ENCODE measurements at places on chromosomes 1 and 21.

GRCh38 chr1:231949277-231950091 lies 322.9 kb downstream of the DISC1 start:
- no peak for DNase-seq

- DNase-seq, result no peak
Measured at GRCh38 chr1:47371016-47371517, 37.5 kb downstream of the CMPK1 start.

DNA sequence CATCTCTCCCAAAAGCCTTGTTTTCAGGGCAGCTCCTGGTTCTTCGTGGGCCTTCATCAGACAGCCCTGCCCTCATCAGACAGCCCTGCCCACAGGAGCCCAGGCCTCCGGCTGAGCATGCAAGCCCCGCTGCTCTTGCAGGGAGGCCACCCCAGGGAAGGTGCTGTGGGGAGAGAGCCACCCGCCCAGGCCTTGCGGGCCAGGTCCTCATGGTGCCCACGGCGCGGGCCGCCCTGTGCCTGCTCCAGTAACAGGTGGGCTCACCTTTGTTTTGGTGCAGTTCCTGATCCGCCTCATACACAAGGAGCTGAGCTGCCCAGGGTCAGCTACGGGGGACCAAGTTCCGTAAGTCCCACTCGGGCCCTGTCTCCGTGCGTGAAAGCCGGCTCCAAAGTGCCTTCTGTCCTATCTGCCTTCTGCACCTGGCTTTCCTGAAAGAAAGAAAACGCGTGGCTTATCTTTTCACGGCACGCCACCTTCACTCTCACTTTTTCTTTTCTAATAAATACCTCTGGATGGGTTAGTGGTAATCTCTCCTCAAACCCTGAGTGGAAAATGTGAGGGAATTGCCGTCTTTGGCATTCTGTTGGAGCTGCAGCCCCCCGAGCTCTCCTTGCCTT lies 65.9 kb downstream of the SLC37A1 start:
- DNase-seq, result no peak

DNA sequence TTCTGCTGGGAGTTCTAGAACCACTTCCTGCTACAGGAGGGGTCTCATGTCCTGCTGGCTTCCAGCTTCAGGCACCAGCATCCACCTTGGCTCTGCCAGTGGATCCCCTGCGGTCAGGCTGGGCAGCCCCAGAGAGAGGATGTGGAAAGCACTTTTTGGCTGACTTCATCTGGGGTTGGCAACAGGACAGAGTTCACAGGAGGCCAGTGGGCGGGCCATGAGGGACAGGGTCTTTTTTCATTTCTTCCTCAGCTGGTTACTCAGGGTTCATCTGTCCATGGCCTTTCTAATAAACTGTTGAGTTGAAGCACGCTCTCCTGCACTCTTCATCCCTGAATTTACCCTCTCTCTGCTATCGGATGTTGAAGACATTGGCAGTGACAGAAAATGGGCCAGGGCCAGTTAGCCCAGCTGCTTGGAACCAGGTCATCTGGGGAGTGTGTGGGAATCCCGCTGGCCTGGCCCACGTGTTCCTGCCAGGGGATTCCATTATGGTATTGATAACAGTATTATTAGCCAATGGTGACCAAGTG lies 45.2 kb downstream of the RPS6KA1 start:
- no peak for DNase-seq

DNA sequence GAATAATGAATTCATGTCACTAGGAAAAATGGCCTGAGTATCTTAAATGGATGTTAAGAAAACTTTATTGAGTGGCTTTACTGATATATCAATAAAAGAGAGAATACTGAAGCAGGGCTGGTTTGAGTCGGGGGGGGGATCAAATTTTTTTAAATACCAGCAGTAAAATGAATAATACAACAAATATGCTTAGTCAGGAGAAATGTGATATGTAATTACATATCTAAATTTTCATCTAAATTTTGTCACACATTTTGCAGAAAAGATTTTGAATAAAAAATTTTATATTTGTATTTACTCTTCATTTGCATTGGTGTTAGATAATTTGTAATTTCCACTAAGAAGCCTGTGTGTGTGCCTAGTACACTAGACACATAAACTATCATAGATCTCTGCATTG lies 2300.2 kb downstream of the MRPL39 start:
- no peak for DNase-seq

DNA sequence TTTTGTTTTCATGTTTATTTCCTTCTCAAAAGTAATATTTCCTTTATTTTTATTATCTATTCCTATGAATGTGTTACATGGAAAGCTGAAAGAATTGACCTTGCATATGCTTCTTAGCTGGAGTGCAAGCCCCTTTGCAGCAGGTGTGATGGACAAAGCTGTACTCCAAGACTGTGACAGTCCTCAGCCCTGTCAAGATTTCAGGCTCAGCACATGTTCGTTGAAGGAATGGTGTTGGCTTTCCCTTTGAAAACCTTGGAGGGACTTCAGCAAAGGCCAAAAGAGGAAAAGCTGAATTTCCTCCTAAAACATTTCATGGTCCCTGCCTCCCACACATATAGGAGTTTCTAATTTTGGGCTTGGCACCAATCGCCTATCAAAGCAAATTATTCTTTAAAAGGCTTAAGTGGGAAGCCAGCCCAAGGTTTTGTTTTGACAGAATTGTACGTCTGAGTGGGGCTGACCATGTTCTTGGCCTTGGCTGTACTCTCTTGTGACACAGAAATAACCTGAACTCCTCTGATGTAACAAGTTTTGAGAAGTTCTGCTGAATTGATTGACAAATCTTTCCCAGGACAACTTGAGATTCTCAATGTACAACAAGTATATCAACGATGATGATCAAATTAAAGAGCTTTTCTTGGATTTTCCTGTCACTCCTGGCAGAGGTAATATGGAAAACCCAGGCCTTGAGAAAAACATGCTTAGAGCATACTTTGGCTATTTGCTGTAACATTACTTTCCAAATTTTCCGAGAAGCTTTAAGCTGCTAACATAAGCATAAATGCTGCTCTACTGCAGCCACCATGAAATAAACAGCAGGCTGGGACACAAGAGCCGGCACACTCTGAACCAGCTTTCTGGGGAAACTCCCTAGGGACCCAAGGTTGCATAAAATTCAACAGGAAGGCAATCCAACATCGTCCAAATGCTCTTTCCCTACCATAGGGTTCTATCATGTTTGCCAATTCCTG lies 135.7 kb upstream of the ZNF648 start:
- DNase-seq, result no peak

- DNase-seq, result no peak
Measured at GRCh38 chr1:25834894-25835293, 15.1 kb downstream of the MTFR1L start.

DNA sequence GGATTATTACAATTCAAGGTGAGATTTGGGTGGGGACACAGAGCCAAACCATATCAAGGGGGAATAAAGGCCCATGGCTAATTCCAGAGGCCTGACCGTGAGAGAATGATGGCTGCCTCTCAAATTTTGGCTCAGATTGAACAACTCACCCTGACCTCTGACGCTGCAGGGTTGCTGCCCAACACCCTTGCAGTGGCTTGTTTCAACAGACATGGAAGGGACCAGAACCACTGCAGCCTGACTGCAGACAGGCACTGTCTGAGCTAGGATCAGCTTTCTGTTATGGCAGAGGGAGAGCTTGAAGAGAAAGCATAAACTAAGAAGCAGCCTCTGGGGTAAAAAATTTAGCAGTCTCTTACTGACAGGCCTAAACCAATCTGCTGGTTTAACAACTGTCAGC lies 90.2 kb upstream of the GADD45A start:
- no peak for DNase-seq

GRCh38 chr21:46115441-46116188 lies 17.7 kb downstream of the COL6A2 start:
- DNase-seq, result peak; percentile 7

DNA sequence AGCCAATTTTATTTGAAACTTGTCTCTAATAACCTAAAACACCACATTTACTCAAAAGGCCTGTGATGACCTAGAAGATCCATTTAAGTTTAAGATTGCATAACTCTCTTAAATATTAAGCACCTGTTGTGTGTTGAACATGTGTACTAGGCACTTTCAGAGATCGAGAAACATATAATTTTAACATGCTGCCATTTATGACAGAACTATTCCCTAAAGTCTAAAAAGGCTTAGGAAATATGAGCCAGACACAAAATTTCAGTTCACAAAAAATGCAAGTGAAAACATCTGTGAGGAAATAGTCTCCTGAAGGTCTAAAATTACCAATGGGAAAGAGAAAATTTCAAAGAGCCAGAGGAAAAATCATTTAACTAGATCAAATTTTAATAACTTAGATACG lies 37.7 kb downstream of the CEP170 start:
- no peak for DNase-seq

DNA sequence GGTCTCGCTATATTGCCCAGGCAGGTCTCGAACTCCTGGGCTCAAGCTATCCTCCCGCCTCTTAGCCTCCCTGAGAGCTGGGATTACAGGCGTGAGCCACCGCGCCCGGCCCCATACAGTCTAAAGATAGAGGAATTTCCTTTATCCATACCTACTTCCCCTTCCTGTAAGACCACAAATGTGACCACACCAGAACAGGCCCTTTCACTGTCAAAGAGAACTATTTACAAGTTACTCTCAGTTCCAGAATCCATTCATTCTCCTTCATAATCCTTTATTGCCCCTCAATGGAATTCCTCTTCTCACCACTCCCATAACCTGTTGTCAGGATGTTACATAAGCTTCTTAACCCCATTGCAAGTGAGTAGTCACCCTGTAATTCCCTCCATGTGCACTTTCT lies 26.3 kb upstream of the SLC5A9 start:
- no peak for DNase-seq

DNA sequence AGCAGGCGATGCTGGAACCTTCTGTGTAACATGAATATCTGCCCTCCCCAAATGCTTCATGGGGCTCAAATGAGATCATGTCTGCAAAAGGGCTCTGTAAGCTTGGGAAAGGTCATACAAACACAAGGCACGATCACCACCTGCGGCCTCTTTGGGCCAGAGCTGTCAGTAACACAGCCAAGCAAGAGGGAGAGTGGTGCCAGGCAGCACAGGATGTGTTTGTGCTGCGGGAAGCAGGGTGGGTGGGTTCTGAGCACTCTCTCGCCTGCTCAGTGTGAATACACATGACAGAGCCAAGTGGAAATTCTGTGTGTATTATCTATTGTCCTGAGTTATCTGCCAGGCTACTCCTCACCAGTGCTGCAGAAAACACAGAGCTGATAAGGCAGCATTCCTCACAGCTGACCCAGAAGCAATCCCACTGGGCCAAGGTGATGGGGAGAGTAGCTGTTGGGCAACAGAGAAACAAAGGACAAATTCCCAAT lies 101.2 kb downstream of the LAMC2 start:
- no peak for DNase-seq

GRCh38 chr1:57079454-57080157 lies 113.8 kb upstream of the C8B start:
- no peak for DNase-seq

GRCh38 chr1:236395947-236396664 lies 2.0 kb downstream of the EDARADD start:
- DNase-seq, result no peak

GRCh38 chr1:109188781-109189180 lies 24.9 kb upstream of the SARS1 start:
- no peak for DNase-seq

DNA sequence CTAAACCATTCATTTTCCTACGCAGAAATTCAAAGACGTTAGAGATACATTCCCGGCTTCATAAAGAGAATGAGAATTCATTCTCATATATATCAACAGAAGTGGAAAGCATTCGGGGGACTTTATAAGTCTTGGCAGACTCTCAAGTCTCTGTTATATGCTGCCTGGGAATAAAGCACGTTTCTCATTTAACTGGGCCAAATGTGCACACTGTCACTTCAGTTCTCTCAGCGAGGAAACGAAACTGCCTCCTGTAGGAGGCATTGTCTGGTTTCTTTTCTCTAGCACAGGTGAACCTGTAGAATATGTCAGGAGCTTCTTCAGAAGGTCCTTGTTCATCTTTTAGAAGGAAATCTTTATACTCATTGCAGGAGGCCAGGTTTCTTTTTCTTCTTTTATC lies 367.6 kb downstream of the PTBP2 start:
- no peak for DNase-seq

DNA sequence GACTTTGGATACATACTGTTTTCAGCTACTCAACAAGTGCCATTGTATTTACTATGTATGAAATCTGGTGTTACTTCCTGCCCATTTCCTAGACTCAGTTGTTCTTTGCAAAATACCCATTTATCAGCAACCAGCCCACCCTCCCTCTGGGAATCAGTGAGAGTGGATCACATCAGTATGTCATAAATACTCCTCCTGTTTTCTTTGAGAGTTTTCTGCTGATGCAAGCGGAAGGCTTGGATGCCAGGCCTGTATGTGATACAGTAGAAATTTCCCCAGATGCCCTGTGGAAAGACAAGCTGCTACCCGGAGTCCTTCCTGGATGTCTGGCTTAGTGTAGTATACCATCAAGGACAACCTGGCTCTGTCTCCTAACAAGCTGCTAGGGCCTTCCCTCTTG lies 2.4 kb upstream of the PTPRC start:
- DNase-seq, result no peak

- DNase-seq, result no peak
Measured at GRCh38 chr21:25465263-25465662, 142.0 kb downstream of the MRPL39 start.

DNA sequence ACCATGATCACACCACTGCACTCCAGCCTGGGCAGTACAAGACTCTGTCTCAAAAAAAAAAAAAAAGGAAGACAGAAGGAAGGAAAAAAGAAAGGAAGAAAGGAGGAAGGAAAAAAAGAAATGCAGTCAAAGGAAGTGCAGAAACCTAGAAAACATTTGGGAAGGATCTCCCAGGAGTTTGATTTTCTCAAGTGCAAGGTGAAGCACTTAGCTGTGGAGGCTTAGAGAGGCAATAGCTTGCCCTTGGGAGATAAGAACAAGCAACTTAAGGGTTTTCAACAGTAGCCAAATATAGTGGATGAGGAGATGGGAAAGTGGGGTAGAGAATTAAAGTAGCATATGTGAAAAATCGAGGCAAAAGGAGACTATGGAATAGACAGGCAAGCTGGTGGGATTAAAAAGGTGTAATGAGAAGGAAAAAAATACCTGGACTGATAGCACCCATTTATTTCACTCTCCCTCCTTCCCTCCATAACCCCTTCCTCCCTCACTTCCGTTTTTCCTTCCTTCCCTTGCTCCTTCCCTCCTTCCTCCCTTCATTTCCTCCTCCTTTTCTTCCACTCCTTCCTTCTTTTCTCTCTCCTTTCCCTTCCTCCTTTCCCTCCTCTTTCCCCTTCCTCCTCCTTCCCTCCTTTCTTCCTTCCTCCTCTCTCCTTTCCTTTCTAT lies 6.8 kb upstream of the FAM89A start:
- no peak for DNase-seq

- no peak for DNase-seq
Measured at GRCh38 chr21:42592156-42592820, 61.1 kb upstream of the PDE9A start.

- no peak for DNase-seq
Measured at GRCh38 chr1:238264951-238265350, 374.2 kb upstream of the ZP4 start.
